ENCODE measurements at places on chromosomes 6 and 20. TPM values are rescaled to one million over a fixed set of nuclear protein-coding genes. Genes with fewer than 3 reads are reported as not detected.

DNA sequence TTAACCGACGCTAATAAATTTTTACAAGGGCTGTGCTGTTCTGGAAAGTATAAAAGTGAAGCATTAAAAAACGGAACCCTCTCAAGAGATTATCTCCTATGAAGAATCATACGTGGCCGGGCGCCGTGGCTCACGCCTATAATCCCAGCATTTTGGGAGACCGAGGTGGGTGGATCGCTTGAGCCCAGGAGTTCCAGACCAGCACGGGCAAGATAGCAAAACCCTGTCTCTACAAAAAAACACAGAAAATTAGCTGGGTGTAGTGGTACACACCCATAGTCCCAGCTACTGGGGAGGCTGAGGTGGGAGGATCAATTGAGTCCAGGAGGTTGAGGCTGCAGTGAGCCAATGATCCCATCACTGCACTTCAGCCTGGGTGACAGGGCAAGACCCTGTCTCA lies 83.4 kb downstream of the GMPR start:
- no peak for DNase-seq

C20orf144 gene
- not detected for total RNA-seq

DNA sequence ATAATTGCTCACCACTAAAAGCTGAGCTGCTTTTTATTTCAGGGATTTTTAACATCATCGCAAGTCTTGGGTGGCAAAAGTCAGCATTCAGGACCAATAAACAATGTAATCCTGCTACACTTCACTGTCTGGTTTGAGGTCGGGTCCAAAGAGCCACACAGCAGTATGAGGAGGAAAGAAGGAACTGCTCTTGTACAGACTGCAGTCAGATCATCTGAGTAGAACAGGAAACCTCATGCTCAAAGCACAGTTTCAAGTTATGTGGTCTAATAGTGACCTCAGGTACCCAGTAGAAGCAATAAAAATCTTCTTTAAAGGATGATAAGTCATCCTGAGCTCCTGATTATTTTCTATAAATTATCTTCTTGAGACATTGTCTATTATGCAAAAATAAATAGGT lies 211.4 kb downstream of the FUT9 start:
- DNase-seq = no peak

TFAP2D gene
- not detected for total RNA-seq

- no peak for DNase-seq
Measured at GRCh38 chr6:77019081-77019480, 444.2 kb downstream of the HTR1B start.

- no peak for DNase-seq
Measured at GRCh38 chr6:23027281-23027680, 457.9 kb downstream of the HDGFL1 start.

DNA sequence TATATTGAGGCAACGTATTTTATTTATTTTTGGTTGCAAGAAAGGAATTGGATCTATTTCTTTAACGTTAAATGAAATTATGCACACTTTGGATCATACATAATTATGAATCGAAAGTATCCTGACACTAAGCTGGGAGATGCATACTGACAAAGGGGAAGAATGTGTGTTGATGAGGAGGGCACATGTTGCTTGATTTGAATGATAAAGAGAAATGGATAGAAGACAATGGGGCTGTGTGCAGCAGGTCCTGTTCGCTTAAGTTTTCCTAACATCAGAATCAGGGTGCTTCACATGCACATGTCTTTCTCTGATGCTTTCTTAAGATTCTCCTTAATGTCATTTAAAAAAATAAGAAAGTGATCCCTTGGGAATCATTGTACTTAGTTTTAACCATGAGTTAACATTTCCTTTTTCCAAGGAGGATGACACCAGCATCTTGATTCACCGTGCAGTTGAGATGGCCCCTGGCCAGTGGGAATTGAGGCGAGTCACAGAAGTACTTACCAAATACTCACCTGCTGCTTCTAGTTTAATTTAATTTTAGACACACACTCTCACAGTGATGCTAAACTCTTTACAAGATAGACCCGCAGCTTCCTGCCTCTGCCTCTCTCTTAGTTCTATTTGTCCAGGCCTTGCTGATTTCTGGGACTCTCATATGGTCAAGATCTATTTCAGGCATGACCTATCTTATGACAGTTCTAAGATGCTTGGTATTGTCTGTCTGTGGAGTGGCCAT lies 116.5 kb downstream of the CLIC5 start:
- DNase-seq = no peak

WASF1 gene
- total RNA-seq = 21.8 TPM

GRCh38 chr20:63738687-63739129 lies 868 bp upstream of the SLC2A4RG start:
- no peak for DNase-seq

GRCh38 chr6:49551866-49552129 lies 1.3 kb downstream of the C6orf141 start:
- DNase-seq = no peak

- no peak for DNase-seq
Measured at GRCh38 chr20:18279242-18279641, 9.1 kb upstream of the ZNF133 start.

- no peak for DNase-seq
Measured at GRCh38 chr6:118283766-118284165, 264.3 kb upstream of the PLN start.

SLC2A10 gene
- 19.8 TPM for total RNA-seq

DNA sequence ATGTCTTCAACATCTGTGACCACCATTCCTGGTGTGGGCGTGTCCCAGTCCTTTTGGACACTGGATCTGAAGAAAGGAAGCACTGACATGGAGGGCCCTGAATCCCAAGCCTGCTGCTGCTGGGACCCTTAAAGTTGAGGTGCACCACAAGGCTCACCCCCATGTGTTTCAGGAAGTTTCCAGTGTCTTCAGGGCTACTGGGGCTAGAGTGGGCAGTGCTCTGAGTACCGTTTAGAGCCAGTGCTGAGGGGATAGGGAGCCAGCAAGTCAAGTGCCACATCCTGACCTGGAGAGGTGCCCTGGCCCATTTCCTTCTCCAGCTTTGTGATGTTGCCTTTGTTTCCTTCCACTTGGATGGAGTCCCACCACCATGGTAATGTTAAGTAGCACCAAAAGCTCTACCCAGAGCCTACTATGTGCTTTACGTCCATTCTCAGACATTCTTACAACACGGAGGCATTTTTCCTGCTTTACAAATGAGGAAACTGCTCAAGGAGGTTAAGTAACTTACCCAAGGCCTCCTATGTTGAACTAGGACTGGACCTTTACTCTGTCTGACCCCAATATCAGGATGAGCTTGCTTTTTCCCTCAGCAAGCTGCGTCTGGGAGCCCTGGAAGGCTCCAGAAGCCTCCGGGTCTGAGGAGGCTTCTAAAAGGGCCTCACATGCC lies 552 bp upstream of the DEF6 start:
- no peak for DNase-seq

- no peak for DNase-seq
Measured at GRCh38 chr6:88867841-88868731, 95.3 kb downstream of the RNGTT start.

DNA sequence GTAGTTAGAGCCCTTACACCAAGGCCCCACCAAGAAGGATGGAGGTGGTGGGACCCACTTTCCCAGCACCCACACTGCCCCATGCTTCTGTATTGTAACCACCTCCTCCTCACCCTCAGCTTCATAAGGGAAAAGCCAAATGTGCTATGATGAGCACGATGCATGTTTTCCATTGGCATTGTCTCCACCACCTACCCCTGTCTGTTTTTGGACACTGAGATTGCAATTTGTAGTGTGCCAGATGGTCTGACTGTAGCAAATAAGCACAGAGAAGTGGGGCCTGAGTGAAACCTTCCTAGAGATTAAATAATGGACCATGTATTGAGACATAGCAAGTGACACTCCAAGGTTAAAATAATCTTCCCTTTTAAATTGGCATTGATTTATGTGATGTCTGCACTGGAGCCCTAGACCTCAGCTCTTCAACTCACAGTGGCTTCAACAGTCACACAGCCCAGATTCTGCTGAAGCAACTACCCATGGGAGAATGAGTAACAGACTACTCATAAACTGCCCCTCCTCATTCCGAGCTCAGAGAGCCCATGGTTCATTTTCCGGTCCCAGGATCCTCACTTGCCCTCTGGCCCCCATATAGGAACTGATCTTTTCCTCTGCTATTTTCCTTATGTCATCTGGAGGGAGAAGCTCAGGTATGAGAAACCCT lies 177.9 kb downstream of the COL9A1 start:
- DNase-seq = no peak

- DNase-seq = no peak
Measured at GRCh38 chr6:116556814-116557415, 3.4 kb downstream of the CALHM4 start.

PCIF1 gene
- total RNA-seq = 34.7 TPM

SLC4A11 gene
- total RNA-seq = not detected

DNA sequence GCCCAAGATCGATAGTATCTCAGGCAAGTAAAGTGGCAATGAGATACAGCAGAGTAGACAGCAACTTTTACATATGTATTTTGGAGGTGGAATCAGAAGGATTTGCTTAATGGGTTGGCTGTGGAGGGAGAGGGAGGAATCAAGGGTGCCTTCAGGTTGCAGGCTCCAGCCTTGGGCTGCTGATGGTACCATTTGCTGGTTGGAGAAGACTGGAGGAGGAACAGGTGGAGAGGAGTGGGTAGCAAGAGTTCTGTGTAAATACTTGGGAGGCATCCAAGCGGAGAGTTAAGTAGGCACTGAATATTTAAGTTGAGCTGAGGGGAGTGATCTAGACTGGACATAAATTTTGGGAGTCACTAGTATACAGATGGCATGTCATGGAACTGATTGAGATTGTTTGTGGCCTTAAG lies 5.2 kb downstream of the BICRAL start:
- no peak for DNase-seq

DNA sequence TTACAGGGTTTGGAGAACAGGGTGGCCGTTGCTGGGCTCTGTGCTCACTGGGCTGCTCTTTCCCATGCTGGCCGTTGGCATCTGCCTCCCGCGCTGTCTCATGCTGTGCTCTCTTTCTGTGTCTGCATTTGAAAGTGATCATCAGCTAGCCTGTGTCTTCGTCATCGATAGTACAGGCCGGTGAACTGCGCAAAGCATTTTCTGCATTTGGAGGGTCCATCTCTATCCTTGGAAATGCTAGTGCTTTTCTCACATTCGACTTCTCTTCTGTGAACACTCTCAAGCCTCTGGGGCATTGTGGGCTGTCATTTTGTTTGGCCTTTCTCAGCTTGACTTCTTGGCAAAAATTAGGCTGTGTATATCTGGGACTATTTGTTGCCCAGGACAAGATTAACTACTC lies 6.8 kb upstream of the SNHG17 start:
- DNase-seq = no peak

DNA sequence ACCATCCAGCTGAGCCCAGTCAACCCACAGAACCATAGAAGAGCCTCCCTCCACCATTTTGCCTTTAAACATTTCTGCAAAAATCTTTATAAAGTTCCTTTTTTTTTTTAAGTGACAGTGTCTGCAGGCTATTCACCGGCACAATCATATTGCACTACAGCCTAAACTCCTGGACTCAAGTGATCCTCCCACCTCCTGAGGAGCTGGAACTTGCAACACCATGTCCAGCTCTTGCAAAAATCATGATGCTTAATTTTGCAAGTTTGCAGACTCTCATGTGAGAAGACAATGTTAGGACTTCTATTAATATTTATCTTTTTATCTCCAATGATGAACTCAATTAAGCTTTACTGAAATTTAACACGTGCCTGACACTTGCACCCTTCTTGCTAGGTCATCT lies 88.8 kb downstream of the INSM1 start:
- DNase-seq = no peak

GRCh38 chr6:135183532-135184440 lies 2.7 kb downstream of the MYB start:
- no peak for DNase-seq

EMILIN3 gene
- 0.14 TPM for total RNA-seq

All from thoracic aorta (tissue), 2 donors.